ENCODE measurements at places on chromosomes 13 and 19.

- no peak for DNase-seq
Observed at GRCh38 chr19:4297901-4298809, 4.0 kb downstream of the TMIGD2 start.

DNA sequence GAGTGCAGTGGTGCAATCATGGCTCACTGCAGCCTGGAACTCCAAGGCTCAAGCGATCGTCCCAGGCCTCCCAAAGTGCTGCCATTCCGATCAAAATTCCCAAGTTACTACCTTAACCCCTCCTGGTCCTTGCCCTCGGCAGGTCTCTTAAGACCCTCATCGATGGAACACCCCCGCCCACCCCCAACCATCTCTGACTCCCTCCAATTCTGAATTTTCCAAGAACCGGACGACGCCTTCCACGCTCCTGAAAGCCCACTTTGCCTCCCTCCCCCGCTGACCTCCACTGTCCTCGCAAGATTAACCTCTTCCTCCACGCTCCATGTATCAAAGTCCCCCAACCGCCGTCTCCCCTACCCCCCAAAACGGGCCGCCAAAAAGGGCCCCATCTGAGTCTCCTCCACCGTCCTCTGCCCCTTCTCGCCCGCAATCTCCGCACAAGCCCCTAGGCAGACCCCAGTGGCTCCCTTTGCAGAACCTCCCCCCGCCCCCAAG lies 539 bp downstream of the DAPK3 start:
- no peak for DNase-seq

DNA sequence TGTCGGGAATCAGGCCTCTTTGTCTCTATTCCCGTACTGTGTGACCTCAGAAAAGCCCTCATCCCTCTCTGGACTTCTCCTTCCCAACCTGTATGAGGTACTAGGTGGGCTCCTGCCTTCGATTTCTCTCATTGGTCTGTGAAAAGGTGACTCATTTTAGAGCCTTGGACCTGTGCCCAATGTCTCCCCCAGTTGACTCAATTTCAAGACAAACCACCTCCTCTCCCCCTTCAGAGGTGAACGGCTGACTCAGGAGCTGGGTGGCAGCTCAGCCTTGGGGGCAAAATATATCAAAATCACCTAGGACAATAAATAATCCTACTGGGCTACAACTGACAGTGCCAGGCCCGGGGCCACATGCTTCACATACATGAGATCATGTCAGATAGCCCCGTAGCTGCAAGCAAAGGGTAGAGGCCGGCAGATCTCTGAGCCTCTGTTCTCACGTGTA lies 630 bp downstream of the COQ8B start:
- no peak for DNase-seq

- no peak for DNase-seq
Observed at GRCh38 chr19:45402298-45403061, 2.4 kb downstream of the PPP1R13L start.

- DNase-seq: no peak
Observed at GRCh38 chr19:13817615-13818371, 22.6 kb downstream of the ZSWIM4 start.

- no peak for DNase-seq
Observed at GRCh38 chr13:32585550-32586079, 637 bp upstream of the PDS5B start.

DNA sequence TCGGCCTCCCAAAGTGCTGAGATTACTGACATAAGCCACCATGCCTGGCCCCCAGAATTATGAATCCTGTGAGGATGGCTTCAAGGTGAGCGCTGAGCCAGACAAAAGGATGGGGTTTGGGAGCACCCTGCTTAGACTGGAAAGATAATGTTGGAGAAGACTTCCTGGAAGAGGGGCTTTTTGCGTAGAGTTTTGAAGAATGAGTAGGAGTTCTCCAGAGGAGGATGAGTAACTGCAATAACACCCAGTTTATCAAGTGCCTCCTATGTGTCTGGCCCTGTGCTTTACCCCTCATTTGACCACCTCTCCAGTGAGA lies 641 bp upstream of the GDF15 start:
- no peak for DNase-seq

DNA sequence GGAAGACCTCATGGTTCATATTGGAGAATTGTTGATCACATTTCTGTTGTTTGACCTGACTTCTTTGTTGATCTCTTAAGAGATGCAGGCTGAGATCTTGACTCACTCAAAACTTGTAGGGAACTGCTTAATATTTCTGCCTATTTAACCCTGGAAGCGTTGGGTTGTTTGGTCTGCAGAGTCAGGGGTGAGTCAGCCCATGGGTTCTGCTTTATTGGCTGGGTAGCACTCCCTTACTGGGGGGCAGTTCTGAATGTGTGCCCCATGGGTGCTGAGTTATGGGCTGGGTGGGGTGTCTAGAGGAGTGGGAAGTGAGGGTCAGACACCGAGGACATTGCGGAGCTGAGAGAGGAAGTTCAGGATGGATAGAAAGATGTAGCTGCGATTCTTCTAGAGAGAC lies 87.9 kb downstream of the LRCH1 start:
- DNase-seq: no peak

DNA sequence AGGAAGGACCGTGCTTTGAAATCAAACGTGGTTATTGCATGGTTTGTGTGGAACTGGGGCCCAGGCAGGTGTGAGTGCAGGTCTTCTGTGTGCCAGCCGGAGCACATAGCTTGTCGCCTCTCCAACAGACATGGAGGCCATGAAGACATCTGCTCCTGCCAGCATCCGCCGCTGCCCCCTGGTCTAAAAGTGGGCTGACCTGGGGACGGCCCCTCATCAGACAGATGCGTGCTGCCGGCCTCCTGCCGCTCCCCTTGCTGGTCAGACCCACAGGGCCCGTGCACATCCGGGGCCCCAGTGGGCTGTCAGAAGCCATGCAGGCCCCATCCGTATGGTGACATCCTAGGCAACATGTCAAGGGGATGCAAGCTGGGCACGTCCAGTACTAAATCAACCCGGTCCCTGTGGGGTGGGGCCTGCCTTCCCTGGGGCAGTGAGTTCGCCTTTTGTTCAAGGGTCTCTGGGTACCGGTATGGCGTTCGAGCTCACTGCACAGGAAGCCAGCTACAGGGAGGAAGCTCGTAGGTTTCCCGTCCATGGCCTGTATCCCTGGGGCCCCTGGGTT lies 88.0 kb upstream of the MCF2L start:
- no peak for DNase-seq

DNA sequence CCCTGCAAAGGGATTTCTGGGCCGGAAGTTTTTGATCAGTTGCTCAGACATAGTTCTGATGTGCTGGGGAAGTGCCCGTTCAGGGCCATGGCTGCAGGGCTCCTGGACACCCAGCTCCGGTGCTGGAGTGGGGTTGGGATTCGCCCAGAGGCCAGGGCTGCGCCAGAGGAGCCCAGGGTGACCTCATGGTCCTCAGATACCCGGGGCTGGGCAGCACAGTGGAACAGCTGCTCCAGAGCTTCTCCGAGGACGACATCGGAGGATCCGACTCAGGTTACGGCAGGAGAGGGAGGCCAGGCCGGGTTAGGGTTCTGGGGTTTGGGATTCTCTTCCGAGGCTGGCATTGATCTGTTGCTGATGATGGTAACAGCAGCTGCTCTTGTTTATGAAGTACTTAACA lies 20.9 kb downstream of the CARM1 start:
- no peak for DNase-seq

DNA sequence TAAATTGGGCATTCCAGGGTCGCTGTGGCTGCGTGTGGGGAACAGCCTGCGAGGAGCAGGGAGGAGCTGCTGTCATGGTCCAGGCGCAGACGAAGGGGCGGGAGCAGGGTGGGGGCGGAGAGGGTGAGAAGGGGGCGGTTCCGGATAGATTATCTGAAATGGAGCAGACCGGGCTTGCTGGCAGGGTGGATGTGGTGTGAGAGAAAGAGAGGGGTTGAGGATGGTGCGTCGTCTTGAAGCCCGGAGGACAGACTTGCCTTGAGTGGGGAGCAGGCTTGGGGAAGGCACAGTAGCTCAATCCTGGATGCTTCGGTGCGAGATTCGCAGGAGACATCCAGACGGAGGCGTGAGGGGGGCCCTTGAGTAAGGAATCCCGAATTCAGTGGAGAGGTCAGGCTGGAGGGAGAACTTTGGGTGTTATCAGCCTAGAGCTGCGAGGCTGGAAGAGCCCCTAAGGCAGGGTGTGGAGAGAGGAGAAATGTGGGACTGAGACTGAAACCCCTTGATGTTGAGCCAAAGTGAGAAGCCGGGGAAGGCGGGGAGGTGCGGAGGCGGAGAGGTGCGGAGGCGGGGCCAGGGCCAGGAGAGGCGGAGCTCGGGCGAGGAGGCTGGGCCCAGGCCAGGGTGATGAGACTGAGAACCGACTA lies 40.6 kb downstream of the DPF1 start:
- DNase-seq: no peak

DNA sequence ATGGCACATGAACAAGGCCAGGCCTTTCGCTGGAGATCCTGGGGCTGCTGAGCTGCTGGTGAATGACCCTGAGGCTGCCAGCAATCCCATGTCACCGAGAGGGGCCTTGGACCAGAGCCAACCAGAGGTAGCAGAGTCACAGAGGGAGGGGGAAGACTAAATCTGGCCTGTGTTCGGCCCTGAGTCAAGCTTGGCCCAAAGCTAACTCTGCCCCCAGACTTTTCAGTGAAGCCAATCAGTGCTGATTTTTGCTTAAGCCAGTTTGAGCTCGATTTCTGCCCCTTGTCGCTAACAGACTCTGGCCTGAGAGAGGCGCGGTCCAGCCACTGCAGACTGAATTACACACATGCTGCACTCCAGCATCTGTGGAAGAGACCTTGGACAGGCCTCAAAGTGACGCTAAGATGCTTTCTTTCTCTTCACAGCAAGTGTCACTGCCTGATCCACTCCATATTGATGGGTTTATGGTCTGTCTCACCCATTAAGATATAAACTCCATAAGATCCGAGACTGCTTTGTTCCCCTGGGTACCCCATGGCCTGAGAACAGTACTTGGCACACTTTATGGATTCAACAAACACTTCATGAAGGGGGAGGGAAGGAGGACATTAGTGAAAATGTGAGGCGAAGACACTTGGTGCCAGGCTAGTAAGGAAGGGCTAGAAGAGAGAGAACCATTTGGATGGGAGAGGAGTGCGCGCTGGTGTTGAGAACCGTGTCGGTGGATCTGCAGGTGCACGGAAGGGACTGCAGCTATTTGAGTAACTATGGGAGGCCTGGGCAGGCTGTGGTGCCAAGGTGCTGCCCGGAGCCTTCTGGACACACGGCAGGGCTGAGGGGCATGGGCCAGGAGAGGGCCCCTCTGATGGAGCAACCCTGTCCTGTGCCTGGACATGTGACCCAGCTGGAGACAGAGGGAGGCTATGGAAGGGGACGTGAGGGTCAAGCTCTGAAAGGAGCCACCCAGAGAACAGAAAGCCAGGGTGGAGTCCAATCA lies 17.6 kb downstream of the RANBP3 start:
- no peak for DNase-seq

- DNase-seq: no peak
Observed at GRCh38 chr19:34577531-34578101, 96.1 kb downstream of the WTIP start.

All from NCI-H1930 (cell line).